DND-41 (cell line): ENCODE measurements at places on chromosomes 12 and 14.

GRCh38 chr12:43858096-43858495, 22.2 kb downstream of the TMEM117 start:
- no peak for DNase-seq

- no peak for DNase-seq
Measured at GRCh38 chr14:40847480-40847879, 759.2 kb upstream of the LRFN5 start.

DNA sequence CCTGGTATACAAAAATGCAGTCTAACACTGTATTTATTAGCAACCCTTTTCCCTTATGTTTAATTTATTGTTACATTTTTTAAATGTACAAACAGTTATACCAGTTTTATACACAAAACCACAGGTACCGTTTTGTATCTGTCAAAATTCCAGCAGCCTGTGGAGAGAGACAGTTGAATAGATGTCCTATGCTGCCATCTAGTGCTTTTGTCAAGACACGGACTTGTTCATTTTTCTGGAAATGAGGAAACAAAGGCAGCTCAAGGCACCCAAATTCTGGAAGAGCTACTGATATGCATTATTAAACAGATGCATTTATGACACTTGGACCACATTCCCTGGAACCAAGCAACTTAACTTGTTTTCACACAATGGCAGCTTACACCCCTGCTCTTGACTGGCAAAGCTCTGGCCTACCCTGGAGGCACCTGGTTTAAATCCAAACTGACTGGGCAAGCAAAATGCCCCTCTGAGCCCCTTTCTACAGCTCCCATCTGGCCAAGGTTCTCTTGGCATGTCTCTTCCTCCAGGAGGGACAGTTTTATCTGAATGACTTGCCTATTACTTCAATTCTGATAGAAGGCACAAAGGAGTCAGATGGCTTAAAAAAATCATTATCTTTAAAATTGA, 286.9 kb upstream of the PRKD1 start:
- peak; percentile 8 for DNase-seq

- no peak for DNase-seq
Measured at GRCh38 chr12:45730084-45730347, 510 bp downstream of the ARID2 start.

DNA sequence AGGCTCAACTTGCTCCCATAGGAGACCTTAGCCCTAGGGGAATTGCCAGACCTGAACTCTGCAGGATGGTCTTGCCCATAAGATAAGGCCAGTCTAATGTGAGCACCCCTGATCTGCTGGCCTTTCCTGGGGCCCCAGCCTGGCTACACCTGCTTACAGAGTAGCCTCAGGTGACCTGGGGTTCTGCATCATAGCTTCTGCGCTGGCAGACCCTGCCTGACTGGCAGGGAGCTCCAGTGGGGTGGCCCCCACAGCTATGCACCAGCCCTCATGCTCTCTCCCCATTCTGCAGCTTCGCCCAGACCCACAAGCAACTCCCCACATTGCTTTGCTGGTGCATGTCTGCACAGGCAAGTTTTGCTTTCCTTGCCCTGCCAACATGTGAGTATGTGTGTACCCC, 371.3 kb upstream of the CLEC14A start:
- no peak for DNase-seq

GRCh38 chr14:90660865-90661570, 155.2 kb downstream of the TTC7B start:
- peak; percentile 11 for DNase-seq

GRCh38 chr14:65011538-65011937, 24.8 kb downstream of the FNTB start:
- no peak for DNase-seq

DNA sequence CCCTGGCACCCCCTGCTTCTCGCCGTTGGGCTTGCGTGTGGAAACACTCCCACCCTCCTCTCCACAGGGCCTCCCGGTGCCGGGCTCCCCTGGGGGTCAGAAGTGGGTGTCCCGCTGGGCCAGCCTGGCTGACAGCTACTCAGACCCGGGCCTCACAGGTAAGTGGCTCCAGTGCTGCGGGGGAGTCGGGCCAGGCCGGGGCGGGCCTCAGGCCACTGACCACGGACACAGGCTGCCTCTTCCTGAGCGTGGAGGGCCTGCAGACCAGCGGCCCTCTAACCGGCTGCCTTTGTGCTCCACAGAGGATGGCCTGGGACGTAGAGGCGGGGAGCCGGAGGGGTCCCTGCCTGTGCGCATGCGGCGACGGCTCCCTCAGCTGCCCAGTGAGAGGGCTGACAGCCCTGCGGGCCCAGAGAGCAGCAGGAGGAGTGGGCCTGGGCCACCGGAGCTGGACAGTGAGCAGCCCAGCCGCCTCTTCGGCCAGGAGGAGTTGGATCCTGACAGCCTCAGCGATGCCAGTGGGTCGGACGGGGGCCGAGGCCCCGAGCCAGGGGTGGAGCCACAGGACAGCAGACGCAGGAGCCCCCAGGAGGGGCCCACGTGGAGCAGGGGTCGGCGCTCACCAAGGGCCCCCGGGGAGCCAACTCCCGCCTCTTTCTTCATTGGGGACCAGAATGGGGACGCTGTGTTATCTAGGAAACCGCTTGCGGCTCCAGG, 21.1 kb downstream of the CEP170B start:
- no peak for DNase-seq

- peak; percentile 88 for DNase-seq
Measured at GRCh38 chr14:105045710-105046326, 19.4 kb downstream of the GPR132 start.

- DNase-seq, result no peak
Measured at GRCh38 chr12:80193865-80194264, 94.5 kb downstream of the OTOGL start.

DNA sequence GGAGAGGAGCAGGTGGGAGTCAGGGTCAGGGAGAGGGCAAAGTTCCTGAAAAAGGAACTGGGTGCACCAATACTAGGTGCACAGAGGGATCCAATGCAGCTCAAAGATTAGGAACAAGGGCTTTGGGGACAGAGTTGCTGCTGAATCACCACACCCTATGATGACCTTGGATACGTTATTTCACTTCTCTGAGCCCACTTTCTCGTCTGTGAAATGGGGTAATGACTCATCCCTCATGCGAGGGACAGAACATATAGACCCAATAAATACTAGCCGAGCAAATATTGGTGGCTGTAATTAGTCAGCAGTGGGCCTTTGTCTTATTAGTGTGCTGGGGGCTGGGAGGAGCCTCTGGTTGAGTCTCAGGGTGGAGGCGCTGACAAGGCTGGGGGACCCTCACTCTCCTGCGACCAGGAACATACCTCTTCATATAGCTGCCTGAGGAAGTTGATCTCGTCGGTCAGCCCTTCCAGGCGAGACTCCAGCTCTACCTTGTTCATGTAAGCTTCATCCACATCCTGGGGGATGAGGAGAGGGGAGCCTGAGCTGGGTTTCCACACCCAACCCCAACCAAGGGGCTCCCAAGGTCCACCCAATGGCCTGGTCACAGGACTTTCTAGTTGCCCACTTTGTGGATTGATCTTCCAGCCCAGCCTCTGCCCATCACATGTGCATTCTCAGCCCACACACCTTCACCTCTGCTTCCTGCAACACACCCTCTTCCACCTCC, 4.5 kb downstream of the KRT8 start:
- no peak for DNase-seq
